ENCODE measurements at places on chromosomes 5 and 9.

- DNase-seq = no peak
These were observed 13.9 kb downstream of the NEK6 start for GRCh38 chr9:124271660-124272059.

GRCh38 chr5:142245786-142246185, 79.0 kb downstream of the SPRY4 start:
- DNase-seq = no peak

GRCh38 chr5:142295084-142295758, 29.6 kb downstream of the SPRY4 start:
- no peak for DNase-seq

GRCh38 chr9:75027187-75028107, 646 bp downstream of the CARNMT1 start:
- peak; percentile 68 for DNase-seq

GRCh38 chr5:31531543-31531887, 378 bp downstream of the DROSHA start:
- peak; percentile 51 for DNase-seq

DNA sequence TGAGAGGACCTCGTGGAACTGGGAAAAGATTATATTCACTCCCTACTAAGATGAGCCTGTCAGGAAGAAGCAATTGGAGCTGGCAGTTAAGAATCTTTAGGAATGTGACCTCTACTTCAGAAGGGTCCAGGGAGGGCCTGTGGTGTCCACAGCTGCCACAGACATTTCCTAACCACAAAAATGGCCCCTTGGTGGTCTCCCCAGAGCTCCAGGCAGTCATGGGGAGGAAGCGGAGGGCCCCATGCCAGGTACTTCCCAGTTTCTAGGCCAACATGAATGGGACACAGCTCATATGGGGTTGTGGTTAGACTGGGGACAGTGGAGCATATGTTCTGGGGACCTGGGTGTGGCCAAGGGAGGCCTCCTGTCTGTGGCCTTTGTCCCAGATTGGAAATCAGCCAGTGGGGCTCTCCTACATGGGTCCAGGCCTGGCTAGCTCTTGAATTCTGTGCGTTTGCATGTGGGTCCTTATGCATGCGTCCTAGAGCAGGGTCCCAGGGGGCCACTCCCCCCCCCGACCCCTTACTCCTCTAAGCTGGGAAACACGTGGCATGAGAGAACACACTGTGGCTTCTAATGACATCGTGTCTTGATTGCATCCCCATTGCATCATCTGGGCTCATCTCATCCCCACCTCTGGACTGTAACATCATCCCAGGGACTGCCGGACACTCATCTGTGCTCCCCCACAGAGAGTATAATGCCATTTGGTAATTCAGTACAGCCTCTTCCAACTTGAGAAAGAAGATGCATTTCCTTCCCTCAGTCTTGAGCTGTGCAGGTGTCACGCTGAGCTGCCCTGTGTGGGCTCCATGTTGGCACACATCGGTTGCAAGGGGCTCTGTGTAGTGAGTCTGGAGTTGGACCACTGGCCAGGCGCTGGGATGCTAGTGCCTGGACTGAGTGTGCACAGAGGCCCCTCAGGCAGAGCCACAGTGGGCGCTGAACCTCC, 31.3 kb downstream of the IRF1 start:
- DNase-seq = peak; percentile 81

DNA sequence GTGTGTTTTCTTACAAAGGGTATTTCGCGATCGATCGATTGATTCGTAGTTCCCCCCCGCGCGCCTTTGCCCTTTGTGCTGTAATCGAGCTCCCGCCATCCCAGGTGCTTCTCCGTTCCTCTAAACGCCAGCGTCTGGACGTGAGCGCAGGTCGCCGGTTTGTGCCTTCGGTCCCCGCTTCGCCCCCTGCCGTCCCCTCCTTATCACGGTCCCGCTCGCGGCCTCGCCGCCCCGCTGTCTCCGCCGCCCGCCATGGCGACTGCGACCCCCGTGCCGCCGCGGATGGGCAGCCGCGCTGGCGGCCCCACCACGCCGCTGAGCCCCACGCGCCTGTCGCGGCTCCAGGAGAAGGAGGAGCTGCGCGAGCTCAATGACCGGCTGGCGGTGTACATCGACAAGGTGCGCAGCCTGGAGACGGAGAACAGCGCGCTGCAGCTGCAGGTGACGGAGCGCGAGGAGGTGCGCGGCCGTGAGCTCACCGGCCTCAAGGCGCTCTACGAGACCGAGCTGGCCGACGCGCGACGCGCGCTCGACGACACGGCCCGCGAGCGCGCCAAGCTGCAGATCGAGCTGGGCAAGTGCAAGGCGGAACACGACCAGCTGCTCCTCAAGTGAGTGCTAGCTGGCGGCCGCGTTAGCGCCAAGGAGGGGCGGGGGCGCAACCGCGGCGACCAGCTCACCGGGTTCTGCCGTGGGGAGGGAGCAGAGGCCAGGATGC, 480 bp downstream of the LMNB1 start:
- peak; percentile 78 for DNase-seq

- DNase-seq = no peak
These were observed 620.5 kb upstream of the SEMA6A start for GRCh38 chr5:117195076-117195475.

GRCh38 chr5:76960004-76960625, 7.3 kb downstream of the CRHBP start:
- peak; percentile 38 for DNase-seq

DNA sequence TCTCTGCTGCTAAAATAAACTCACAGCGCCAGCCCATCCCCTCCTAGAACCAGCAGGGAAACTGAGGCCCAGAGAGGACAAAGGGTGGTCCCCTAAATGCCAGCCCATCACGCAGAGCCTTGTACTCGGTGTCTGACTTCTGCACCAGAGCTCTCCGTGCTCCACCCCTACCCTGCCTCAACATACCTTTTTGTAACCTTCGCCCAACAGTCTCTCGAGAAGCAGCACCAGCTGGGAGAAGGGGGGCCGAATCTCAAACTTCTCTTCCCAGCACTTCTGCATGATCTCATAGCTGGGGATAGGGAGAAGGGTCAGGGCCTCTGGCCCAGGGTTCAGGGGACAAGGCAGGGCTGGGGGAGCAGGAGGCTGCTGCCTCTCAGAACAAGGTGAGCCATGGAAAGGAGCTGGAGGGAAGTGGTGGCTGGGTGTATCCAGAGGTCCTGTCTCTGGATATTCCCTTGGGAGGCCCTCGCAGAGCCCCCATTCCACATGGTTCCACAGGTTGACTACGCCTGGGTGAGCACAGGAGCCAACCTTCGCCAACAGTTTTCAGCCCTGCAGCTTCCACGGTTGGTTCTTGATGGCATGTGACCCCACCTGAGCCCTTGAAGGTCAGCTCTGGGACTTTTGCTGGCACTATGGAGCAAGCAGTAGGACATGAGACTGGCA, 32.3 kb upstream of the CSF1R start:
- no peak for DNase-seq

DNA sequence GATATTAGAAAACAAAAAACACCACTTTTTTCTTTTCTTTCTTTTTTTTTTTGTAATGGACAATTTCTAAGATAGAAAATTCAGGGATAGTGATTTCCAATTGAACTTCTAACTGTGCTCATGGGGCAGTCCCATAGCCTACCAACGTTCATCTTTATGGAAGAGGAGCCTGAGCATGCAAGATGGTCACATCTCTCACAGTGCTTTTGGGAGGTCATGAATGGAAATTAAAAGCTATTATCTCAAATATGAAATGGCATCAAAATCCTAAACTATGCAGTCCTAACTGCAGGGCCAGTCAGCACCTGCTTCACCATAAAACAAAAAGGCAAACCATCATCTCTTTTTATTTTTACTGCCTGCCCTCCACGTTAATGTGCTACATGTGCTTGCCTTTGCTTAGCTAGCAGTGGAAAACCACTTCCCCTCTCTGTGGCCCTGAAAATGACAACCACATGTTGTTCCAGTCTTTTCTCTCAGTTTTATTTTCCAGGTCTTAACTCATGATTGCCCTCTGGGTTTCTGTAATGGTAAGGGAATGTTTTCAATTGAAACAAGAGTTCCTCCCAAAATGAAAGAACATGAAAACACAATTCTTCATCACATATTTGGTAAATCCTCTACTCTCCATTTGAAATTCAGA, 16.7 kb downstream of the IFNB1 start:
- peak; percentile 69 for DNase-seq

- no peak for DNase-seq
These were observed 8.3 kb upstream of the STK32A start for GRCh38 chr5:147226512-147226911.

DNA sequence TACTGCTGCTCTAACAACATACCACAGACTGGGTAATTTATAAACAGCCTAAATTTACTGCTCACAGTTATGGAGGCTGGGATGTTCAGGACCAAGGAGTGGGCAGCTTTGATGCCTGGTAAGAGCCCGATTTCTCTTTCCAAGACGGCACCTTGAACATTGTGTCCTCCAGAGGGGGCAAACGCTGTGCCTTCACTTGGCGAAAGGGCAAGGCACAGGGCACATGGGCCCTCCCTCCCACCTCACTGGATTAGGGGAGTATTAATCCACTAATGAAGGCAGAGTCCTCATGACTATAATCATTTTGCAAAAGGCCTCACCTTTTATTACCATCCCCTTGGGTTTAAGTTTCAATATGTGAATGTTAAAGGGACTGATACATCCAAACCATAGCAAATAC, 397.7 kb downstream of the TMEM38B start:
- no peak for DNase-seq

GRCh38 chr9:90815183-90815943, 13.7 kb downstream of the SYK start:
- DNase-seq = peak; percentile 90

DNA sequence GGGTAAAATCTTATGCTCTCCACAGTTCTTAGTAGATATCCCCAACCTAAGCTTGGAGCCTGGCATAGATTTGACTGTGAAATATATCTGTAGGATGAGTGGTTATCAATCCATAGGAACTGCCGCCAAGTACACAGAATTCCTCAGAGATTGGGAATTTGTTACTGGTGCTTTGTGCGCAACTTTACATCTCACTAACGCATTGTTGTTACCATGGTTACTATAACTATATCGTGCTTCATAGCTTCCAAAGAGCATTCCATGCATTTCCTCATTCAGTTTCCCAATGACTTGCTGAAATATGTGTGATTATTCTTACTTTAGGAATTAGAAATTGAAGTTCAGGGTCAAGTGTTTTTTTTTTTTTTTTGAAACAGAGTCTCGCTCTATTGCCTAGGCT, 9.5 kb upstream of the GGTA1 start:
- no peak for DNase-seq

GRCh38 chr5:166293892-166294291, 1997.6 kb upstream of the WWC1 start:
- DNase-seq = peak; percentile 1

- DNase-seq = peak; percentile 55
These were observed at the start of gene LIX1 for GRCh38 chr5:97142521-97143254. LIX1 (minus strand) TSS chr5:97142611; CDS start chr5:97142576, 35 bp downstream.

GRCh38 chr5:179151286-179152118, 91.3 kb downstream of the ZNF354C start:
- DNase-seq = no peak

GRCh38 chr9:133919253-133920115, 72.6 kb downstream of the VAV2 start:
- DNase-seq = no peak

DNA sequence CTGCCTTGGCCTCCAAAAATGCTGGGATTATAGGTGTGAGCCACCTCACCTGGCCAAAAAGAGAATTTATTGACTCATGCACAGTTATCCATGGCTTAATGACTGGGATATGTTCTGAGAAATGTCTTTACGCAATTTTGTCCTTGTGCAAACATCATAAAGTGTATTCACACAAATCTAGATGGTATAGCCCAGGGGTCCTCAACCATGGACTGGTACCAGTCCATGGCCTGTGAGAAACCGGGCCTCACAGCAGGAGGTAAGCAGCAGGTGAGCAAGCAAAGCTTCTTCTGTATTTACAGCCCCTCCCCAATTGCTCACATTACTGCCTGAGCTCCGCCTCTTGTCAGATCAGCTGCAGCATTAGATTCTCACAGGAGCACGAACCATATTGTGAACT, 12.4 kb upstream of the SIL1 start:
- no peak for DNase-seq

GRCh38 chr5:31825518-31826068, 186.7 kb downstream of the PDZD2 start:
- peak; percentile 67 for DNase-seq

GRCh38 chr9:92882276-92882675, 4.4 kb upstream of the ZNF484 start:
- DNase-seq = no peak

DNA sequence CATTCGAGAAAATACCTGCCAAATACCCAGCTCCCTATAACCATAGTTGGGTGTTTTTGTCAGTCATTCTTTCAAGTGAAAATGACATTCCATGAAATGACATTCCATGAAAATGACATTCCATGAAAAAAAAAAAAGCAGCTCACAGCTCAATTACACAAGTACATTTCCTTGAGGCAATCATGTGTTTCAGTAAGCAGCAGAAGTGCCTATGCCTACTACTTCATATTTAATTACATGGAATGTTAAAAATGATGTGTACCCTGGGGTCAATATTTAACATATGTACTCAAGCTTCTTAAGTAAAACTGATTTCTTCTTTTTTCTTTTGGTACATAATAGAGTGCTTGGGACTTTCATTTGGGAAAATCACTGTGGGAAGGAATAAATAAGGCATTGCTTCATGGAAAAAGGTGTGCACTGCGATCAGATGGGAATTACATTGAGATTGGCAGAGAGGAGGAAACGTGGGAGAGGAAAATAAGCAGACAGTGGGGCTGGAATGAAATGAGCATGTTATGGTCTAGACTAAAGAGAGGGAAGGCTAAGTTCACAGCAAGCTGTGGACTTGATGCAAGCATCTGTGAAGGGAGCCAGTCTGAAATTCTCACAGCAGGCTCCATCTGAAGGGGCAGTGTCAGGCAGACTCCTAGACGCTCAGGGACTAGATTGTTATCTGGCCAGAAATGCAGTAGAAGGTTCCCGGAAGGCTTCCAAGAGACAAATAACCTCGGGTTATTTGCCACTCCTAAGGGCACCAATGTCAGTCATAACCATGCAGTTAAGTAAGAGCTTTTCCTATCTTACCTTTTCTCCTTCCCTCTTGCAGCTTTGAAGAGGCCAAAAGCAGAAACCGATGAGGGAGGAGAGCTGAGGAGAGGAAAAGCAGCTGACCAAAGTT, 15.2 kb upstream of the SPATA9 start:
- DNase-seq = no peak

DNA sequence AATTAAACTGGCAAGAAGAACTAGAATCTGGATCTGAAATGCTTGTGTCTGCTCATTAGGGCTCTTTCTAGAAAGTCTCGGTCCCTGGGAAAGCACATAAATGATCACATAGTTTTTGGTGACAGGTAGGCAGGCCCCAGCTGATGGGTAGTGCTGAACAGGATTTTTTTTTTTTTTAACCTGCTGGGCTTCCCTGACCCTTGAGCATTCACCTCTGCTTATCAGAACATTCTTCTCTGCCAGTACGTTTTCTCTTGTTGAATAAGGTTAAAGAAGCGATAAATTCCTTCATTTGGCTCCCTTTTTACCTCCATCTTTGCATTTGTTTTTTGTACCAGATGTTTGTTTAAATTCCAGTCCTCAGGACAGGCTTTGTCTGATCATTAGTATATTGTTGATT, 8.8 kb downstream of the KDM4C start:
- no peak for DNase-seq

DNA sequence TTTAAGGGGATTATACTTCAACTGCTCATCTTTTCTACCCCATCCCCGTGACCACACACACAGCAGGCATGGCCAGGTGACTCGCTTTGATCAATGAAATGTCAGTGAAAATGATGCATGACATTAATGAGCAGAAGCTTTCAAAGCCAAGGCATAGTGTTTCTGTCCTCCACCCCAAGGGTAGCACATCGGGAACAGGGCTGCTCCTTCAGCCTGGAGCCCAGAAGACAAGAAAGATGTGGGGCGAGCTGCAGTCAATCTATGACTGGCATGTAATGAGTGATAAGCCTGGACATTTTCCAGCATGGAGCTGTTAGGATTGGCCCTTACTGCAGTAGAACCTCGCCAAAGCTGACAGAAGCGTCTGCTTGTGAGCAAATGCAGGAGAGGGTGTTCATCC, 122.6 kb upstream of the IRX2 start:
- no peak for DNase-seq
